ENCODE measurements at places on chromosomes 2 and 18.
A peak's percentile ranks its signal among the peaks of the same experiment; 100 is the strongest.

- DNase-seq = no peak
Observed at GRCh38 chr2:105934467-105934866, 189.8 kb downstream of the NCK2 start.

DNA sequence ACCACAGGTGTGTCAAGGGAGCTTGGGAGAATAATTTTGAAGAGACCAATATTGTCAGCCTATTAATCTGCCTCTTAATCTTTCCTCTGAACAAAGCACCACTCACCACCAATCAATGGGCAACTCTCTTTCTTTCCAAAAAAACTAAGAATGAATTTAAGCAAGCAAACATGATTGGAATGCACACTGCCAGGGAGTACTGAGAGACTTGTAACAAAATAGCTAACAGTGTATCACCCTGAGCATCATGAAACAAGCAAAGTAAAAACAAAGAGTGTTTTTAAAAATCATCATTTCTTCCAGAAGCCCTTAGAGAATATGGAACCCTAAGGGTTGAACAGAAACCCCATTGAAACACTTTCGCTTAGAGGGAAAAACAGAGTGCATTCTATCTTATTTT, 299.7 kb downstream of the DSEL start:
- DNase-seq = no peak

GRCh38 chr2:190468814-190469569, 60.8 kb downstream of the MFSD6 start:
- peak; percentile 20 for DNase-seq

DNA sequence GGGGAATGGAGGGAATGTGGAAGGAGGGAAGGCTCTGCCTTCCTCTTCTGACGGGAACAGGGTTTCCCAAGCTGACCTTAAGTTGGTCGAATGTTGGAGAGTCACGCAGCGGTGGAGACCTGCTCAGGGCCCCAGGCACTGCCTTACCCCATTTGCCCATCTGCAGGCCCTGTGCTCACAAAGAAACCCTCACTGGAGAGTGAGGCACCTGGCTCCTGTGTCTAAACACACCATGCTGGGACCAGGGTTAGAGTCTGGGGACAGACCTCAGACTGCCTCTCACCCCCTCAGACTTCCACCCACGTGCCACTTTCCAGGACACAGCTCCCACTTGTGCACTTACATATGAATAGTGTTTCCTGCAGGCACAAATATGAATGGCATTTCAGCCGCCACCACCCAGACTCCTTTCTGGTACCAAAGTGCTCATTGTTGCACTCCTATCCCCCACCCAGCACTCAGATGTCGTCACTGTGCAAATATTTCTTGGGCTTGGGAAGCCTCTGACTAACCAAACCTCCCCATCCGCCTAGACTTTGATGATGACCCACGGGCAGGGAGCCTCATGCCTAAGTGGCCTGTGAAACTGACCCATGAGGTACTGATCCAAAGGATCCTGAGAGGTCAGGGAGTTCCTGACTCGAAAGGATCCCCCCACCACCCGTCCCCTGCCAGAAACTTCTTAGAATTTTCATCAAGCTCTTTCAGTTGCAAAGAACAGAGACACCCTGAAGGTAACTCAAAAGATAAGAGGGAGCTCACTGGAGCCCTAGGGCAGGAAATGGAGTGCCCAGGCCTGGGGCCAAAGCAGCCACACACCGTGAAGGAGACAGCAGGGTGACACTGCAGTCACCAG, 78.3 kb downstream of the STPG4 start:
- no peak for DNase-seq

DNA sequence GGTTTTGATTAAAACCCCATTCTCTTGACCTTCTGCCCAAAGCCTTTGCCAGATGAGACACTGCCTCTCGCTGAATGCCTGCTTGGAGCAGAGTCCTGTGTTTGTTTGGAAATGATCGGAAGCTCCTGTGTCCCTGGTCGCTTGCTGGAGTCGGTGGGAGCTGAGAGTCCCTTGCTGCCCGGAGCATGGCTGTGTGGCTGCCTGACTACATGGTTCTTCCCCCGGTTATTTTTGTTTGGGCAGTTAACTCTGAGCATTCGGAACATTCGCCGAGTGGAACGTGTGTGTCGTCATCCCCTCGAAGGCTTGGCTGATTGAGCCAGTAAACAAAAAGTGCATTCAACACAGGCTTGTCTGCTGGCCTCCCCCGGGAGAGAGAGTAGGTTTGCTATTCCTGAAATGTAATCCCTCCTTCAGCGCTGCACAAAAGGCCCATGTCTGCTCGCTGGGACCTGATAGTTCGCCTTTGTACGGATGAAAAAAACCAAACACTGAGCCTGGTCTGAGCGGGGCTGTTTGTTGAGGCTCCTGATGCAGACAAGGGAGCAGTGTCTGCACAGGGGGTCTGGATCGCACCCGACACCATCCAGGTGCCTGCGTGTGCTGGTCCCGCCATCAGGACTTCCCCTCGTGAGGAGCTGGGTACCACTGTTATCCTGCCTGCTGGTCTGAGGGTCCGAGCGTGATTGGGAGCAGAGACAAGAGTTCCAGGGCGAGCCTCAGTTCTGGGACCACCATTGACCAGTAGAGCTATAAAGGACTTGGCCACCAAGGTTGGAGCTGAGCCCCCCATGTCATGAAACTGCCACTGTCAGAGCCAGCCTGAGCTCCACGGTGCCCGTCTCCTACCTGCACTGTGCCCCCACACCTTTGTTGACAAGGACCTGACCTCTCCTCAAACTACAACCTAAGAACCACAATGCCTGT, 83.8 kb downstream of the AGAP1 start:
- DNase-seq = peak; percentile 43

- no peak for DNase-seq
Observed at GRCh38 chr2:161956738-161957137, 117.3 kb downstream of the DPP4 start.

GRCh38 chr2:50591021-50591420, 440.9 kb downstream of the NRXN1 start:
- DNase-seq = no peak

- DNase-seq = no peak
Observed at GRCh38 chr18:47781561-47781960, 148.9 kb downstream of the SMAD2 start.

GRCh38 chr2:57880967-57881366, 165.6 kb upstream of the VRK2 start:
- DNase-seq = no peak
